Activated naive CD4-positive, alpha-beta T cell (primary cell): ENCODE measurements at places on chromosomes 3 and 15.

DNA sequence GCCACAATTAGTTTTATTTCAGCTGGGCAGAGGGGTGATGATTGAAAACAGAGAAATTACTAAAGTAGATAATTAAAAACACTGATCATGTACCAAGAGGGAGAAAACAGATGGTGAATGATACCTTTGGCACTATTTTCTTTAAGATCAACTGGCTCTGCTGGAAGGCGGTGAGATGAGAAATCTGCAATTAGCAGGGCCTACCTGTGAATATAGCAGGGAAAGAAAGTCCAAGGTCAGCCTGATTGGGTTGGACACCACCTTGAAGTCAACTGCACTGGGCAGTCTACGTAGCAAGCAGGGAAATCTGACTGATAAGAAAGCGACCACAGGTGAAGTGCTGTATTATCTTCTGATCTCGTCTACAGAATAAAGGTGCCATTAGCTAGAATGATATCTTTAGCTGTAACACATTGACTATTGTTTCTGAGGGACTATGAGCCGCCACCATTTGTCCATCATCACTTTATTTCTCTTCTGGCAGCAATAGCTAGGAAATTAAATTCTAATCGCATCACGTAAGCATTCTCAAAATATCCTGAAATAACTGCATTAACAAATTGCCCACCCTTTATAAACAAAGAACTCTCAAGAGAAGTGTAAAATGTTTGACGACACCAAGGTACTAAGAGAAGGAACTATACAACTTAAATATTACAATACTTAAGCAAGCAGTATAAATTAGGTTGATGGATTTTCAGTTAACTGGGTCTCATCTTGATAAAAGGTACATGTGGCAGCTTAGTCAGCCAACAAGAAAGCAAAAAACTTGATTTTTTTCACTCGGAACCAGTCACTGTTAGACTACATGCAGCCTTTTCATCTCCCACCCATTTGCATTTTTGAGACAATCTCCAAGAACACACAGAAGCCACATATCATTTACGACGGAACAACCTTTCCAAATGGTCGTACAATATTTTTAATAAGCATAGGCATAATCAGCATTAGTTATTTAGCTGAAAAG, 1.3 kb downstream of the NEDD4 start:
- no peak for DNase-seq

GRCh38 chr3:177351757-177352158, 154.5 kb upstream of the TBL1XR1 start:
- DNase-seq: no peak

GRCh38 chr3:4061195-4061594, 242.0 kb upstream of the SETMAR start:
- DNase-seq: no peak

DNA sequence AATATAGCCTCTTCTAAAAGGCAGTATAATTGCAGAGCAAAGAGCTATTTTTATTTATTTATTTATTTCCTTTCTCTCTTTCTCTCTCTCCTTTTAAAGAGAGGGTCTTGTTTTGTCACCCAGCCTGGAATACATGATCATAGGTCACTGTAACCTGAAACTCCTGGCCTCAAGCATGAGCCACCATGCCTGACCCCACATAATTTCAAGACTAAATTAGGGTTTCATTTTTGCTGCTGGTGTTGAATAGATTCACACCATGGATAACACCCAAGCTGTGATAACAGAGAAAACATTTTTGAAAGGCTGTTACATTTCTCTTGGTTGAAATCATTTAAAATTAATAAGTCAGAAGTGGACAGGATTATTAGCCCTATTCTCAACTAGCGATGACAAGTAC, 131.6 kb downstream of the LEKR1 start:
- no peak for DNase-seq

GRCh38 chr15:32029862-32030781, at the start of gene CHRNA7:
TSS of gene CHRNA7 (plus strand) at chr15:32030515. CDS start at chr15:32030595, 80 bp downstream.
- DNase-seq: no peak

DNA sequence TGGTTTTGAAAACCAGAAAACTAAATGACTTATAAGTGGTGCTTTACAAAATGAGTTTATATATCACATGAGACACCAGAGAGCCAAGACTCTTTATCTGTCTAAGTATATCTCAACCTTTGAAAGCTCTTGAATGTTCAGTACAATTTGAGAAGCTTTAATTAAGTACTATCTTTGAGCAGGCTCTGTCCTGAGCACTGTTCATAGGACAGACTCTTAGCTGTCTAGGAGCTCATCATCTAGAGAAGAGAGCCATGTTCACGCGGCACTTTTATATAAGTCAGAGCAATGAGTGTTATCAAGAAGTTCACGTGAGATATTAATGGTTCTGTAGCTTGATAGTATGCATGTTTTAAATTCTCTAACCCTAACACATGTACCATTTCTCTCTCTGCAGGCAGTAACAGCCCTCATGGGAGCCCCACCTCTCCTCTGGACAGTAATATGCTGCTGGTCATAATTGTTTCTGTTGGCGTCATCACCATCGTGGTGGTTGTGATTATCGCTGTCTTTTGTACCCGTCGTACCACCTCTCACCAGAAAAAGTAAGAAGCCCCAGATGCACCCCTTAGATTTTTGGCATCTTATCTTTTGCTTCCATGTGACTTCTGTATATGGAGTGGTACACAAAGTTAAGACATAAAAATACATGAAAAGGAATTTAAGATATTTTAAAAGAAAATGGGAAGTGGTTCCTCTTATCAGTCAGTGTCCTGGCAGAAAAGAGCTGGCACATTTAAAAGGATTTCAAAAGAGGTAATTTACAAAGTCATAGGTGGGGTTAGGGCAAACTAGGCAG, 86.0 kb downstream of the HCN4 start:
- DNase-seq: no peak
